AG10803 (cell line): ENCODE measurements at places on chromosomes 12 and 14.
A peak's percentile ranks its signal among the peaks of the same experiment; 100 is the strongest.

DNA sequence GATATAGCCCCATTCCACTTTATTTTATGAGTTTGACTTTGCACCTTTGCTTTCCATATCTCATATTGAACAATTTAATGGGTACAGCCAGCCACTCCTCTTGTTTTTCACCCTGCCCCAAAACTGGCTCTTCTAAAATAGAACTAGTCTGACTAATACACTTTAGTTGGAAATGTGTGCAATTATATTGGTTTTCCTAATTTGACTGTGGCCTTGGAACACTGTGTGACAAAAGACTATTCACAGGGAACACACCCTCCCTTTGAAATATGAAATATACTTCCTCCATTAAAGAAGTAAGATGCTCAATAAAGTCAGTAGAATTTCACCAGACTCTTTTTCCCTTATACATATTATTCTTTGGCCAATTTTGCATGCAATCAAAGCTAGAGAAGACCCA lies 218.6 kb upstream of the DCN start:
- no peak for DNase-seq

GRCh38 chr14:58771016-58771415 lies 133.3 kb downstream of the DACT1 start:
- no peak for DNase-seq

DNA sequence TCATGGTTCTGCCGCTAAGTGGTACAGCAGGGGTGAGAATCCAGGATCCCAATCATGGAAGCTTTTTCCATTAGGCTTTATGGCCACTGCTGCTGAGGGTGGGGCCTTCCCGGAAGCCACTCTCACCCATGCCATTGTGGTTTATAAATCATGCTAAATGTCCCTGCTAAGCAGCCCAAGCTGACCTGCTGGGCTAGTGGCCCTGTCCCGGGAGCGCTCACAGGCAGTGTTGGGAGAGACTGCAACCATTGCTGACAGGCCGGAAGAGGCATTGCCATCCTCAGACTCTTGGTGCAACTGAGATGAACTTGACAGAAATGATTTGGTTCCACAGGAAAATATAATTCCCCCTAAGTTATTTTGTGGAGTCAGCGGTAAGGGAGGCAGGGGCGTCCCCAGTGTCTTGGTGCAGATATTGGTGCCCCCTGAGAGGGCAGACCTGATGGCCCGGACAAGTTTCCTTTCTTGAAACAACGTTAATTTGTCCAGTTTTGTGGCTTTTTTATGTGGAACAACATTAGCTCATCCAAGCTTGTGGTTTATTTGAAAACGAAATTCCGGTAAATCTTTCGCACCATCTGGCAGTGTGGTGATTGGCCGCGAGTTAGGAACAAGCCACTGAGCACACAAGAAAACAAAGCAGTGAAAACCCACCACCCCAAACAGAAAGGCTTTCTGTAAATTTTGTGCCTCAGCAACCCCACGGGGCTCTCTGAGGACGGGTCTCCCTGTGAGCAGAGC lies 82.3 kb downstream of the SSPN start:
- DNase-seq: peak; percentile 78

DNA sequence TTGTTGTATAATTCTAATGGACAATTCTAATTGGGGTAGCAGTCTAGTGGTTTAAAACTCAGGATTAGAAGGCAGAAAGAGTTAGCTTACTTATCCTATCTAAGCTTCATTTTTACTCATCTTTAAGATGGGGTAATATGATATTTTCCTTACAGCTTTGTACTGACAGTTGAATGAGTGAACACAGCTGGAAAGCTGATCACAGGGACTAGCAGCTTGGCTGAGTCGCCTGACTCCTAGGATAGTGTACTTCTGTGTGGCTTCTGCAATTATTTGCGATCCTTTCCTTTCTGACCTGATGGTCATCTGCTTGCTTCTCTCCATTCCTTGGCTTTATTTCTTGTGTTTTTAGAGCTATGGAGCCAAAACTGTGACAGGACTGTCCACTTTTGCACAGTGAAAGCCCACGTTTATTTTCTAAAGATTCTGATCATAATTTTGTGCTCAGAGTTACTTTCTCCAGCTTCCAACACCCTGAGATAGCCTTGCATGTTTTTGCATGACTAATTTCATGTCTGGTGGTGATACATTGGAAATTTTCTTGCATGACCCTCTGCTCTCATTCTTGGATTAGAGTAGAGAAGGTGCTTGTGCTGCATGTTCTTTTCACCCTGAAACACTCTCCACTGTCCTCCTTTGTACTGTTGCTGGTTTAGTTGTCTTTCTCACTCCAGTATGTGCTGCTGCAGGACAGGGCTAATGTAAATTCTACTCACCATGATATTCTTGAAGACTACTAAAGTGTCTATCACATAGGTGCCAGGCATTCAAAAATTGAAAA lies 377.0 kb upstream of the ATP2B1 start:
- DNase-seq: peak; percentile 25

GRCh38 chr12:92444763-92445162 lies 258.0 kb upstream of the PLEKHG7 start:
- DNase-seq: no peak

DNA sequence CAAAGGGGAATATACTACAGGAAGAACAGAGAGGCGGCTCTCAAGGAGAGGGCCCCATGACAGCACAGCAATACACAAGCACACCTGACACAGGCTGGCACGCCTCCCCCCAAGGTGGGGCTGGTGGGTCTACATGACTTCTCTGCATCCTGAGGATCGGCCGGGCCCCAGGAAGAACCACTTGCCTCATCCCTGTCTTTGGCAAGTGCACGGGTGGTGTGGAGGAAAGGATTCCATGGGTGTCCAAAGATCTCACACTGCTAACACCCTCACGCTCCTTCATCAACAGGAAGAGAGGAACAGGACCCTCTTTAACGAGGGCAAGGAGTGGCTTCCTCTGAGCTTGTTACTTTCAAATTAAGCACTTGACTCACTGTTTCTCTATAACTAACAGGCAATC lies 7.3 kb downstream of the VAMP1 start:
- no peak for DNase-seq

DNA sequence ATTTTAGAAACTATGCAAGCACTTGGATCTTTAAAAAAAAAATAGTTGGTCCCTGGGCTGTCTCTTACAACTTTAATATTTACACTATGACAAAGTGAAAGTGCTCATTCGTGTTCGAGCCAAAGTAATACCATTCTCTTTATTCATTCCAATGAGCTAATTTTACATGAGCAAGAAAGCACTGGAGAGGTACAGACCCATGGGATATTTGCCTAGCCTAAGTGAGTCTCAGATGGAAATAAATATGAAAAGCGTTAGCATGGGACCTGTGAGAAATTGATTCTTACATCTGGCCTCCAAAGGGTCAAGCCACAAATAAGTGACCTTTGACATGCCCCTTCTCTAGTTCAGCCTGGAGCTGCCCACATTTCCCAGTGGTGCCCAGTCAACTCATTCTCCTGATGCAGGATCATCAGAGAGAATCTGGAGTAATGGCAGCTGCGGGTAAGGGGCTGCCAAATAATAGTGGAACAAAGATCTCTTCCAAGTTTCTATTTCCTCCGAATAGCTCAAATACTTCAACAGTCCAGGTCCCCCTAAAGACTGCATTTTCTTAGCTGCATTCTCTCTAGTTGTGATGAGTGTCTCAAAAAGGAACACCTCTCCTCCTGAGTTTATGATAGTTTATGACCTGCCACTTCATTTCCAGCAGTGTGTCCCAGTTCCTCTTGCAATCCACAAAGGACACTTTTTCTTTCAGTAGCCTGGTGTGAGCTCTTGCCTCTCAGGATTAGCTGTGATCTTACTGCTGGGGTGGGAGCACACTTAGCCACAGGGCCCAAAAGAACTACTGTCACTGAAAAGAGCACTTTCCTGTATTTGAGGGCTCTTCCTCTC lies 208.2 kb downstream of the DAD1 start:
- peak; percentile 19 for DNase-seq

DNA sequence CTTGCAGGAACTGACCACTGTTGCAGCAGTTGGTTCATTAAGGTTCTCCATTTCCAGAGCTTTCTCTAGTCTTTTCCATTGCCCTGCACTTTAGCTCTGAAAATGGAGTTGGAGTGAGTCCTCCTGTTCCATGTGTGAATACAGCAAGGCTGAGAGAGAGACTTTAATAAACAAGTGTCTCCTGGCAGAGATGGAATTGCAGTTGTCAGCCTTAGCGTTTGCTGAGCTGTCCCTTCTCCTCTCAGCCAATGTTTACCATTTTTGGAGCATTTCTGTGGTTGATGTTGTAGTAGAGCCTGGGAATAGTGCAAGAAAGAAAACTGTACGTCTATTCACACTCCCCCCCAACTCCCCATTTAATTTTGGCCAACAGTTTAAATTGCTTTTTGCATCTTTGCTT lies 7.5 kb upstream of the MANSC4 start:
- peak; percentile 51 for DNase-seq

- DNase-seq: no peak
Measured at GRCh38 chr12:31737345-31737744, 8.5 kb upstream of the AMN1 start.

DNA sequence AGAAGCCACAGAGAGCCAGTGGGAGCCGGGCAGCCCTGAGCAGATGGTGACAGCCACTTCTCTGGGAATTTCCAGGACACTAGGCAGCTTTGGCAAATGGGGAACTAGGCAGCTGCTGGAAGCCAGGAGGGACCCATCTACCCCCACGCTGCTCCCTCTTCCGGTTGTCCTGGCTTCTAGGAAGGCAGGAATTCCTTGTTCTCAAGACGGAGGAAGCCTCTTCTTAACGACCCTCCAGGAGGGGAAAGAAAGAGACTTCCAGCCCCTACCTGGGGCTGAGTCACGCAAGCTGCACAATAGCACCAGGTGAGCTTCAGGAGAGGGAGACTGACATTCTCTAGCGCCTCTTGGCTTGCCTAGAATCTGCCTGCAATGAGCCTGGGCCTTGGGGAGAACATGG lies 141.5 kb downstream of the ANO2 start:
- DNase-seq: no peak

GRCh38 chr14:61891170-61891569 lies 128.9 kb downstream of the SNAPC1 start:
- DNase-seq: peak; percentile 3

GRCh38 chr14:70885343-70886022 lies 21.8 kb upstream of the PCNX1 start:
- DNase-seq: no peak

GRCh38 chr12:32265951-32266350 lies 133.4 kb upstream of the FGD4 start:
- no peak for DNase-seq

- no peak for DNase-seq
Measured at GRCh38 chr12:26112703-26113147, 12.1 kb downstream of the BHLHE41 start.

DNA sequence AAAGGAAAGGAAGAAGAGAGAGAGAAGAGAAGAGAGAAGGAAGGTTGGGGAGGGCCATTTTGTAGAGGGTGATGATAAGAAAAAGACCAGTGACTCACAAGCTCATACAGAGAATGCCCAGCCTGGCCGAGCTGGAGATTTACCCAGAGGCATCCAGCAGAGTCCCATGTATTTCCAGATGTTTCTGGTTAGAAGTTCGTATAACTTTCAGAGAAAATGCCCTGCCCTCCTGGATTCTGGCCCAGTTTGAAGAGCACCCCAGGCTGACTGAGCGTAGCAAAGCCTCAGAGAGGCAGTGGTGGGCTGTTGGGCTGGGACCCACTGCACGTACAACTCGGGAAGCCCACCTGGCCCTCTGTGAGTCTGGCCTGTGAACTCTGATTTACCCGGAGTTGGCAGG lies 221.8 kb downstream of the SLC41A2 start:
- peak; percentile 93 for DNase-seq

- peak; percentile 31 for DNase-seq
Measured at GRCh38 chr12:27462151-27462694, 15.7 kb downstream of the SMCO2 start.

DNA sequence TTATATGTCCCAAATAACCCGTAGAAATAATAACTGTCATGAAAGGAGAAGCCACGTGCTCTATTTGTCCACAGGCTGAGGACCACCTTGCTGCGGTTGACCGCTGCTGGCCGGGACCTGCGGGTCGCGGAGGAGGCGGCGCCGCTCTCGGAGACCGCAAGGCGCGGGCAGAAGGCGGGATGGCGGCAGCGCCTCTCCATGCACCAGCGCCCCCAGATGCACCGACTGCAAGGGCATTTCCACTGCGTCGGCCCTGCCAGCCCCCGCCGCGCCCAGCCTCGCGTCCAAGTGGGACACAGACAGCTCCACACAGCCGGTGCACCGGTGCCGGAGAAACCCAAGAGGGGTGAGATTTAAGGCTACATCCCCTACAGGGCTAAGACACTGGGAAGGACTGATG lies 21.0 kb downstream of the RPGRIP1 start:
- no peak for DNase-seq

GRCh38 chr14:106790189-106791036 lies 1264.0 kb downstream of the TMEM121 start:
- DNase-seq: no peak

DNA sequence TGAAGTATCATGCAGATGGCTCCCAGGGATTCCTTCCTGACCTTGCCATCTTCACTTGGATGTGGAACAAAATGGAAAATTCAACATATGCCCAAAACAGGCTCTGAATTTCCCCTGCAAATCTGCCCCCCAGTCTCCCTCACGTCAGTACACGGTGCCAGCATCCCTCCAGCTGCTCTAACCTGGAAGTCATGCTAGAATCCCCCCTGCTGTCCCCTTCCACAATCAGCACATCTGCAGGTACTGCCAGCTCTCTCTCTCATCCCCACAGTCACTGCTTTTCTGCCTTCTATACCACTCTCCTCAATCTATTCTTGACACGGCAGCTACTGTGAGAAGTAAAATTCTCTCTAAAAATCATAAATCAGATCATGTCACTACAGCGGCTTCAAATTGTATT lies 21.6 kb downstream of the GALNT6 start:
- no peak for DNase-seq

GRCh38 chr12:51630986-51631385 lies 40.0 kb downstream of the SCN8A start:
- no peak for DNase-seq

- DNase-seq: no peak
Measured at GRCh38 chr14:68235011-68235410, 415.4 kb downstream of the RAD51B start.

- peak; percentile 22 for DNase-seq
Measured at GRCh38 chr12:82912406-82912805, 225.7 kb downstream of the TMTC2 start.

- DNase-seq: peak; percentile 97
Measured at GRCh38 chr12:47820631-47821345, 1.1 kb upstream of the HDAC7 start.

- DNase-seq: peak; percentile 35
Measured at GRCh38 chr14:68160779-68161546, 341.4 kb downstream of the RAD51B start.

GRCh38 chr14:71300566-71301330 lies 393.5 kb downstream of the PCNX1 start:
- DNase-seq: peak; percentile 83

DNA sequence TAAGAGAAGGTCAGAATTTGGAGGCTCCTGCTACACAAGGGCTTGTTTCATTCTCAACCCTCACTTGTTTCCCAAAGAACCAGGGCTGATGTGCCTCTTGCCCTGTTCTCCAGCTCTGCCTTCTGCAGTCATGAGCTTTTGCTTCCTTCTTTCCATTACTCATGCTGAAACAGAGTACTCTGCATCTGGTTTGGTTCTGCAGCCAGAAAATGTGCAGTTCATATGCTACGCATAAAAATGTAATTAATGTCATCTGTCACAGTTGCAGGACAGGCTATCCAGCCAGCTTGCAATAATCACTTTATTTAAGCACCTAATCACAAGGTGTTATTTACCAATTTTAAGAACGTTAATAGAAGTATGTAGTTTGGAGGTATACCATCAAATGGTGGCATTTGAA lies 150.2 kb downstream of the SRGAP1 start:
- DNase-seq: peak; percentile 78
